ENCODE measurements at places on chromosomes 1 and 21.

GRCh38 chr1:90339811-90340210 is 344.9 kb downstream of the ZNF326 start:
- no peak for DNase-seq

GRCh38 chr1:28113242-28113572 is 24.8 kb upstream of the EYA3 start:
- no peak for DNase-seq

- no peak for DNase-seq
Measured at GRCh38 chr1:87023326-87023725, 108.9 kb downstream of the HS2ST1 start.

- no peak for DNase-seq
Measured at GRCh38 chr1:16254263-16254928, 17.4 kb upstream of the CPLANE2 start.

DNA sequence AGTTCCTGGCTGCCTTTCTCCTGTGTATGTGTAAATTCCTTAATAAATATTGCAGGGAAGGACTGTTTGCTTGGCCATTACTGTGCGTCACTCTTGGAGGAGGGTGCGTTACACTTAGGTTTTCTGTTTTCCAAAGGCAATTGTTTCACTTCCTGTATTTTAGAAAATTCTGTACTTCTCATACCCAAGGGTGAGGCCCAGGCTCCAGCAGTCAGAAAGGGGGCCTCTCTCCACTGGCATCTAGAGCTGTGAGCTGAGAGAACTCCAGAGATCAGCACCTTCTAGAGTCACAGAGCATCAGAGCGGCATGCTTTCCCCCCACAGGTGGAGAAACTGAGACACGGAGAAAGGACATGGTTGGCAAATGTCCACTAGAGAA is 27.0 kb upstream of the ZFP69B start:
- DNase-seq, result no peak

- no peak for DNase-seq
Measured at GRCh38 chr21:42975886-42976608, 1.7 kb downstream of the PKNOX1 start.

- peak; percentile 68 for DNase-seq
Measured at GRCh38 chr1:6108937-6109614, 63.4 kb downstream of the KCNAB2 start.

DNA sequence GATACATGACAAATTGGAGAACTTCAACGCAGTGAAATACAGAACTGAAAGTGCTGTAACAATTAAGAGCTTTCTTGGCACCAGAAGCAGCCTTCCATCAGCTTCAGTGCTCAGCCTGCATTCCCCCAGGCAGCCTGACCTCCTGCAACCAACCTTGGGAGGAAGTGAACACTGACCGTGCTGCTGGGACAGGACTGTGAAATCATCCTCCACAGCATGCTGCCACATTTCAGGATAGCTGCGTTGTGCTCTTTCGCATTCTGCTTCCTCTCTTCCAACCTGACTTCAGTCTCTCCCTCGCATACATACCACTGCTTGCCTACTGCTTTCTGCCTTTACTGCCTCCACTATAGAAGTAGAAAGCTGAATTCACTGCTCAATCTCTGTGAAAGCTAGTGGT is 388.6 kb downstream of the RWDD3 start:
- no peak for DNase-seq

GRCh38 chr1:202247837-202248795 is 54.5 kb downstream of the LGR6 start:
- DNase-seq, result no peak

- DNase-seq, result no peak
Measured at GRCh38 chr1:9452516-9453140, 86.6 kb upstream of the SLC25A33 start.

DNA sequence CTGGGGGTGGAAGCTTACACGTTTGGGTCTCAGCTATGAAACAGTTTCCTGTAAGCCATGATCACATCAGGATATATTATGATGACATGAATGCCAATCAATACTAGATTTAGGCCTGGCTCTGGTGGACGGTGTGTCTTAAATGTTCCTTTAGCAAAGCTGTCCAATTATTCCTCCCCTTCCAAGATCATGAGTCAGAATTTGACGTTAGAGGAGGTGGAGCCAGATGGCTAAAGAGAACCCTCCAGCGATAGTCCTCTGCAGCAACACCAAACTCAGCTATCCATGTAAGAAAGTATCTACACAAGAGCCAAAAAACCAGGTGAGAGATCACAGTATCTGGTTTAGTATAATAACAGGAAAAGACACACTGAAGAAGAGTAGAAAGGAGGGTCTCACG is 47.8 kb downstream of the PACC1 start:
- DNase-seq, result peak; percentile 8

- DNase-seq, result no peak
Measured at GRCh38 chr1:221316491-221317056, 425.3 kb downstream of the DUSP10 start.

- no peak for DNase-seq
Measured at GRCh38 chr1:147807405-147807804, 47.0 kb upstream of the GJA5 start.
